ENCODE measurements at places on chromosomes 3 and 15. TPM values are rescaled to one million over a fixed set of nuclear protein-coding genes. Genes with fewer than 3 reads are reported as not detected.

- DNase-seq, result no peak
These were observed 235.7 kb downstream of the MCTP2 start for GRCh38 chr15:94467034-94467433.

- DNase-seq, result peak; percentile 48
These were observed 44.6 kb upstream of the SMAD6 start for GRCh38 chr15:66657185-66658020.

- no peak for DNase-seq
These were observed 237.0 kb downstream of the UACA start for GRCh38 chr15:70526221-70526973.

GRCh38 chr15:66287461-66288057 is 5.8 kb upstream of the DIS3L start:
- no peak for DNase-seq

GRCh38 chr3:54578417-54578816 is 349.4 kb downstream of the LRTM1 start:
- DNase-seq, result no peak

- no peak for DNase-seq
These were observed 135.8 kb upstream of the HACD2 start for GRCh38 chr3:123720638-123721037.

GRCh38 chr3:58215317-58216025 is 4.7 kb upstream of the DNASE1L3 start:
- DNase-seq, result no peak

DNA sequence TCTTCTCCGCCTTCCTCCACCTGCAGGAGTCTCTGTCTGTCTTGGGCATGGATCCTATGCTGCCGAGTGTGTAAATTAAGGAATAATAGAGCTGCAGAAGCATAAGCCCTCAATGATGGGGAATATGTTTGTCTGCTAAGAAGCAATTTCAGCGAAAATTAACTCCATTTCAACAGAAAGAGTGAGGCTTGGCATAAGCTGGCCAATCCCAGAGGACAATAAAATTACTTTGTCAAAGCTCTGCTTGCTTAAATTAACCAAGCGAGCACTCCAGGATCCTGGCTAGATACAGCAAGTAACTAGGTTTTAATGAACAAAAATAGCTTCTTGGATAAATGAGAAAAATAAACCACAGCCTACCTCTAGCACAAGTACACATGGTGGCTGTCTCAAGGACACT is 33.5 kb upstream of the PRR20G start:
- DNase-seq, result no peak

GRCh38 chr3:54026543-54026942 is 95.8 kb upstream of the CACNA2D3 start:
- no peak for DNase-seq

DNA sequence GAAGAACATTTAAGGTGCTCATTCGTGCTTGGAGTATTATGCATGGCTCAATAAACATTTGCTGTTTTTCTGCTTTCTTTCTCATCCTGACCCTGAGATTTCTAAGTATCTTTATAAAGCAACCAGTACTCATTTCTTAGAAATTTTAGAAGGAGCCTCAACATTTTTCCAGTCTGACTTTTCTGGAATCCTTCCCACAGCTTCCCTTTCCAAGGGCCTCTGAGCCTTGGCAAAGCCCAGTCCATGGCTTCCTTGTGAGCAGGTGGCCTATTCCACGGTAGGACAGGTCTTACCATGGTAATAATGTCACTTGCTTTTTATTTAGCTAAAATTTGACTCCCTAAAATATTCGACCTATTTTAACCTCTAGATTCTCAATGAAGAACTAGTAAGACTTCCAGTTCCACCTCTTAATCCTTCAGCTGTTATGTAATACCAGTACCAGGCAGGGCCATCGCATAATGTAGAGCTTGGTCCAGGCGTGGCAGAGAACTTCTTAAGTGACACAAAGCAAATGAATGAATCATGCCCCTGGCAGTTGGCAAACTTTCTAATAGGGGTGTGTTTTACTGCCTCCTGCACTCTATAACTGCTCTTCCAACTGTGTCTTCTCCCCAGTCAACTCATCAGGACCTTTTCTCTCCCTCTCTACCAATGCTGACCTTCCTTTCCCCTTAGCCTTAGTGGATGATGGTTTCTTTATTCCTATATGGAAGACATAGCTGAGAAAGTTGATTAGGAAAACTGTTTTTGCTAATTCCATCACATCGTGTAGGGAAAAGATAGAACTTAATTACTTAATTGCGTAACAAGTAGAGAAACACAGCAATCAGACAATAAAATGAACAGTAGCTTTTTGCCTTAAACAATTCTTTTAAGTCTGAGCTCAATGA is 894 bp upstream of the TM4SF4 start:
- no peak for DNase-seq

DNA sequence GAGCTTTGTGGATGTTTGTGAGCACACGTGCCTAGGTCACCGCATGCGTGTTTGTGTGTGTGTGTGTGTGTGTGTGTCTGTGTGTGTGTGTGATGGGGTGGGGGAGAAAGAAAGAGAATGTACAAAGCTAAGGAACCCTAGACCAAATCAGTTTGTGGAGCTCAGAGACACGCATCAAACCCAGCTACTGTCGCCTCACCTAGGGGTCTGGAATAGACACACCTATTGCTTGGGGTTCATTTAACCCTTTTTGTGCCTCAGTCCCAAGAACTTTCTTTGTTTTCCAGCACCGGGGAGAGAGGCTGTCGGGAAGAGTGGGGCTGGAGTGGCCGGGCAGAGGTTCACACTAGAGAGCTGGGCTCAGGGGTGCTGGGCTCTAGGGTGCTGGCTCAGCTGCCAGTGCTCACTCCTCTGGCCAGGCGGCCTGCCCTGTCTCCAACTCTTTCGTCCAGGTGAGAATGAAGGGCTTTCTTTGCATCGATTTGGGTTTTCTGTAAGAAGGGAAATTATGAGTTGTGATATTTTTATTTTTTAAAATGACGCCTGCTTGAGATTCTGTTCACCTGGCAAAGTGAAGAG is 221.6 kb downstream of the MEIS2 start:
- DNase-seq, result no peak

DNA sequence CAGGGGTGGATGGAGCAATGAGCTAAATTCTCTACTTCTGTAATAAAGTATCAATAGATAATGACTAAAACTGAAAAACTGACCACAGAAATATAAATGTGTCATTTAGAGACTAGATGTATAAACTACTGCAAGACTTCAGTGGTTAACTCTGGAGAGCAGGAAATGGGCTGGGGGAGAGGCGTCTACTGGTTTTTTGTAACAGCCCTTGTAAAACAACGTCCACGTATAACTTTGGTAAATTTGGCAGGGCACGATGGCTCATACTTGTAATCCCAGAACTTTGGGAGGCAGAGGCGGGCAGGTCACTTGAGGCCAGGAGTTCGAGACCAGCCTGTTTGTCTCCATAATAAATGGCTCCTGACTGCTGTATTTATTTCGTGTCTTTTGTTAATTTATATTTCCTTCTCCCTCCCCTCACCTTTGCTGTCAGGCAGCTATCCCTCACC is 12.5 kb downstream of the RAB27A start:
- DNase-seq, result no peak

- no peak for DNase-seq
These were observed 12.1 kb downstream of the B3GNT5 start for GRCh38 chr3:183265157-183265642.

CLSTN2 gene
- polyA plus RNA-seq, result 6.1 TPM

DNA sequence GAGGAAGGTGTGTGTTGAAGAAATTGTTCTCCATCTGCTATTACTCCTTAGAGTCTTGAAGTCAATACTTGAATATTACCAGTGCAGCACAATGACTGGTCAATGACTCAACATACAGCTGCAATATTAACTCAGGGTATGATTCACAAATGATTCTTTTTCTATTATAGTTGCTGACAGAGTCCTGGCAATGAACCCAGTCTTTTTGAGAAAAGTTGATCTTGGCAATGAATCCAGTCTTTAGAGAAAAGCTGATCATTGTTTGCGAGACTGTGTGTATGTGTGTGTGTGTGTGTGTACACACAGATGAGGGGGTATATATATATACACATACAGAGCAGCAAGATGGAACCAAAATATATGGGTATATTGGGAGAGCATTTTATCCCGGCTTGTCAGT is 315.1 kb downstream of the ZNF385D start:
- no peak for DNase-seq

- no peak for DNase-seq
These were observed 73.7 kb upstream of the MB21D2 start for GRCh38 chr3:192991356-192991755.

DNA sequence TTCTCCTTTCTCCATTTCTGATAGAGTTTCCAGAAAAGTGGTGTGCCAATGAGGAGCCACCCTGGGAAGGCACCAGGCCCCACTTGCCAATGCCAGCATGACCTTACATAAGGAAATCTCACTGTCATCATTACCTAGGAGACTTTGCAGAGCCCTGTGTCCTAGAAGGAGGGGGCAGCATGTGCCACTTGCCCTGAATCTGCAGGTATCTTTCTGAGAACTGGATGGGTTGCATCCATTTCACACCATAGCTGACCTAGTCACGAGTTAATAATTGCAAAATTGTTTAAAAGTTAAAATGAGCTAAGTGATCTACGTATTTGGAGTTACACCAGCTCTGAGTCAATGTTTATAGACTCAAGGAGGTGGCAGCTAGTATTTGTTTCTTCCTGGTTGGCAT is 14.3 kb downstream of the CA12 start:
- no peak for DNase-seq

ROBO1 gene
- polyA plus RNA-seq, result 142 TPM

EPHB1 gene
- 5.3 TPM for polyA plus RNA-seq

- no peak for DNase-seq
These were observed 98.6 kb downstream of the MECOM start for GRCh38 chr3:169564883-169565282.

FBXL2 gene
- 31.2 TPM for polyA plus RNA-seq

DNA sequence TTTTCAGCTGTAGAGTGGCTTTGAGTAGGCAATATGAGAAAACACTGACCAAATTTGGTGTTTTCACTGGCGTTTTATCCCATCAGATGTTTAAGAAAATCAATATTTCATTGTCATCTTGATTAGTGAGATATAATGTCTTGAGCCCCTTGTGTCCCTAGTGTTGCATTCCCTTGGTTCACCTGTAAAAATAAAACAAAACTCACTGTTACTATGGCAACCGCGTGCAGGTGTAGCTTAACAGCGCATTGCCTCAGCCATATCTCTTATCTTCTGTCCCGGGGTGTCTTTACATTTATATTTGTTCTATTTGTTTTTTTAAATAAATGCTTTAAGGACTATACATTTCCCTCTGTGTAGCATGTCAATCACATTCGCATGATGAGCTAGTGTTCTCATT is 551.6 kb downstream of the ZIC1 start:
- no peak for DNase-seq

- DNase-seq, result no peak
These were observed 30.5 kb downstream of the LRIG1 start for GRCh38 chr3:66470285-66470684.

GRCh38 chr3:126355777-126356372 is 1.3 kb downstream of the KLF15 start:
- DNase-seq, result peak; percentile 47

DNA sequence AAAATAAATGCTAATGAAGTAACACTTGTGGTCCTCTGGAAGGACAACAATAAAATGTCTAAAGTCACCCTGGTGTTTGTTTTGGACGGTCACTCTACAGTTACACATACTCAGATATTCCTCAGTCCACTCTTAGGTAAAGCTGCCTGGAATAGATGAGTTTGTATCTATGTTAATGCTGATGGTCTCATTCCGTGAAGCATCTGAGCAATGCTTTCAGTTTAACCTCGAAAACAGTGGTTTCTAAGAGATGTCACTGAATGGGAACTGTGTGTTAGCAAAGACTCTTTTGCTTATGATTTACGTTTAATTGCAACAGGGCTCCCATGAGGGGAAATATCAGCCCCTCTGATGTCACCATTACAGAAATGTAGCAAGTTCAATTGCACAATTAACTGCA is 49.1 kb downstream of the FBN1 start:
- DNase-seq, result no peak

RAB11A gene
- polyA plus RNA-seq, result 340 TPM

ZNF660 gene
- 15.7 TPM for polyA plus RNA-seq

DNA sequence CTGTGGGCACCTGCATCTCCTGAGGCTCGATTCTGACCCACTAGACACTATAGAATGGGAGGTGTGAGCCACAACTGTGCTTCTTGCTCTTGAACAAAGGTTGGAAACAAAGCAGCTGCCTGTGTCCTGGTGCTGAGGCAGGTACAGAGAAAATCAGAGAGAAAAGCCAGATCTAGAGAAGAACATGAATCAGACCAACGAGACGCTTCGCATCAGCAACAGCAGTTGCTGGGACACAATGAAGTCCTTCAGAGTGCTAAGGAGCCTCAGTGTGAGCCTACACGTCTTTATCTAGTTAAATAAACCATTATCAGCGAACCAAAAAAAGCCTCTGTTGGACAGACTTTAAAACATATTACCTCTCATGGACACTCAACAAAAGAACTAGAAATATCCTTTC is 86.3 kb upstream of the MEX3B start:
- no peak for DNase-seq

GRCh38 chr3:72548461-72548860 is 299.8 kb downstream of the SHQ1 start:
- DNase-seq, result no peak

DNA sequence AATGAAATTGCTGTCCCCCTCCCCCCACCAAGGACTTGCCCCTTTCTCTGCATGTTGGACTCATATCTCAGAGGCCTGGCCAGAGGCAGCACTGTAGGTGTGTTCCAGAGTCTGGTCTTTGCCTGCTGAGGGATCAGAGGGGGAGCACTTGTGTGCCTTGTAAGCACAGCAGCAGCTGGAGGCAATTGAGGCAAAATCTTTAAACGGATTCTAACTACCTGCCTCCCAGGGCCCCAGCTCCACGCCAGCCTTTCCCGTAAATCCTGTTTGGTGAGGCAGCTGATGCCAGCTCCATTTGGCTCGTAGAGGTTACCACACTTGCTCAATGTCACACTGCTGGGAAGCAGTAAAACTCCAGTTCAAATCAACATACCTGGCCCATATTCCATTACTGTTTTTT is 2.3 kb upstream of the IDH2 start:
- no peak for DNase-seq

ADIPOQ gene
- not detected for polyA plus RNA-seq

SAMD7 gene
- not detected for polyA plus RNA-seq

INKA1 gene
- 8.9 TPM for polyA plus RNA-seq

DNA sequence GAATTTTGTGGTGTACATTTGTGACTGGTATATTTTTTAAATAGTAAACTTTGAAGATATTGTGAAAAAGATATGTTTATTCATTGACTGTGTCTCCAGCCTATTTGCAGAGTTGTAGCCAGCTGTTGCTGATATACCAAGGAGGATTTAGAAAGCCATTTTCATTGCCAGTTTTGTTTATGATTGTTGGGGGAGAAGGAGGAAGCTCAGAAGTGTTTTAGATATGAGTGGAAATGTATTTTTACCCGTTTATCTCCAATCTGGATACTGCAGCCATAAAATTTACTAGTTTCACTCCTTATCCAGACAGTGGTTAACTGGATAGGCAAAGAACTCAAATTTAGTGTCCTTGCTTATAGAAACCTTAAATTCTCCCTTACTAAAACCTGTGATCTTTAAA is 18.8 kb downstream of the ATP11B start:
- no peak for DNase-seq

CLDN16 gene
- 44.6 TPM for polyA plus RNA-seq

FHIT gene
- 30.1 TPM for polyA plus RNA-seq

SPTBN5 gene
- 3.6 TPM for polyA plus RNA-seq

- no peak for DNase-seq
These were observed 56.4 kb downstream of the FILIP1L start for GRCh38 chr3:100057716-100058575.
